T-helper 17 cell (primary cell): ENCODE measurements at places on chromosomes 3 and 15. TPM values are rescaled to one million over a fixed set of nuclear protein-coding genes. Genes with fewer than 3 reads are reported as not detected.

GPD1L gene
- total RNA-seq, result 32.6 TPM

CDHR4 gene
- 0.37 TPM for total RNA-seq

ESYT3 gene
- not detected for total RNA-seq

ECE2 gene
- total RNA-seq, result not detected

MUC20 gene
- 6.4 TPM for total RNA-seq

ATP2B2 gene
- not detected for total RNA-seq

OPA1 gene
- 58.9 TPM for total RNA-seq

LSMEM2 gene
- not detected for total RNA-seq

FBLN2 gene
- total RNA-seq, result 1.5 TPM

GPR171 gene
- 33.8 TPM for total RNA-seq

SLC28A1 gene
- total RNA-seq, result not detected

PLS1 gene
- 1.0 TPM for total RNA-seq

HYAL1 gene
- total RNA-seq, result not detected

ZNF770 gene
- total RNA-seq, result 39.3 TPM

IL20RB gene
- 4.2 TPM for total RNA-seq

HTR3E gene
- total RNA-seq, result not detected

APBA2 gene
- total RNA-seq, result 28.9 TPM

IL16 gene
- 87.1 TPM for total RNA-seq

ITGA11 gene
- total RNA-seq, result not detected

ZNF80 gene
- 0.97 TPM for total RNA-seq

B3GNT5 gene
- 1.6 TPM for total RNA-seq

MEX3B gene
- total RNA-seq, result 0.87 TPM

NEK10 gene
- 2.3 TPM for total RNA-seq

LRRIQ4 gene
- total RNA-seq, result not detected

KNL1 gene
- 0.77 TPM for total RNA-seq

P2RY12 gene
- total RNA-seq, result 19.8 TPM

MASP1 gene
- total RNA-seq, result not detected

PAQR9 gene
- total RNA-seq, result not detected

PLSCR5 gene
- total RNA-seq, result not detected

TBC1D23 gene
- total RNA-seq, result 44.2 TPM

CSPG4 gene
- 0.08 TPM for total RNA-seq

FEZF2 gene
- not detected for total RNA-seq

PRSS50 gene
- not detected for total RNA-seq

SCG5 gene
- 0.80 TPM for total RNA-seq

PDZRN3 gene
- total RNA-seq, result not detected

PLA2G4B gene
- 23.1 TPM for total RNA-seq
